Activated naive CD4-positive, alpha-beta T cell (primary cell): ENCODE measurements at places on chromosomes 2 and 18.

- DNase-seq: no peak
Observed at GRCh38 chr18:45386041-45386655, 229.1 kb upstream of the SLC14A2 start.

- DNase-seq: no peak
Observed at GRCh38 chr2:207153266-207153975, 12.3 kb downstream of the KLF7 start.

DNA sequence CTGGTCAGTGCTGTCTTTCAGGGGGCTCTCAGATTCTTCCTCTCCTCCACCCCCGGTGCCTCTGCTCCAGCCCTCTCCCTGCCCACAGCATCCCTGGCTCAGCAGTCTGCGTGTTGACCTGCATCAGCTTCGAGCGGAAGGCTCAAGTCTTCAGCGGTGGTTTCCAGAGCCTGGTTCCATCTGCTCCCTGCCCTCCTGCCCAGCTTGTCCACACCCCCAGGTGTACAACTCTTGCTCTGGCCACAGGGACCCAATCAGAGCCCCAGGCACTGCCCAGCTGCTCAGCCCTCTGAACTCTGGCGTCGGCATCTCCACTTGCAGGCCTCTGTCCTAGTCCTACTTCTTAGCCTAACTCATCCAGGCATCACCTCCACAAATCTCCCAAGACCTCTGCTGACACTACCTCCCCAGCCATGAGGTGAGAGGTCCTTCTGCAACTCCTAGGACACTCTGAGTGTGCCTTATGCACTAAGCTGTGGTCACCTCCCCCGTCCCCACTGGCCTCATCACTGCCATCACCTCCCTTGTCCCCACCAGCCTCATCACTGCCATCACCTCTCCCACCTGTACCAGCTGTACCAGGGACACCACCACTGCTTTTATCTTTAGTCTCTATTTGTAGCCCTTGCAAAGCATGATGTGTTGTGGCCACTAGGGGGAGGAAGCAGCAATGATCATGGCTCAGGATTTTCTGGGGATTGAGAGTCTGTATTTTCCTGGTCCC is 60.9 kb downstream of the EDAR start:
- no peak for DNase-seq

DNA sequence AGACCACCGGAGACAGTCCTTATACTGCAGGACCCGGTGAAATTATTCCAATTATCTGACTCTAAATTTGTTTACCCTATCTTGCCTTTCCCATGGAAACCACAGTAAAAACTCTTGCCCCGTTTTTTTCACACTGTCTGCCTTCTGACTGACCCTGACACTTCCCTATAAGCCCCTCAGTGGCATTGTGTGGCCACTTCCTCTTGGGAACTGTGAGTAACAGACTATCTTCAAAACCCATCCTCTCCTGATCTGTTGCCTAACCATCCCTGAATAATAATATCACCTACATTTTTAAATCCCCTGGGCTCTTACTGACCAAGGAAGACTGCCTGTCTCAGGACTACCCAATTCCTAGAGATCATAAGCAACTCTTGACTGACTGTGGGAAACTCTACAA is 42.6 kb upstream of the RNF152 start:
- DNase-seq: no peak

DNA sequence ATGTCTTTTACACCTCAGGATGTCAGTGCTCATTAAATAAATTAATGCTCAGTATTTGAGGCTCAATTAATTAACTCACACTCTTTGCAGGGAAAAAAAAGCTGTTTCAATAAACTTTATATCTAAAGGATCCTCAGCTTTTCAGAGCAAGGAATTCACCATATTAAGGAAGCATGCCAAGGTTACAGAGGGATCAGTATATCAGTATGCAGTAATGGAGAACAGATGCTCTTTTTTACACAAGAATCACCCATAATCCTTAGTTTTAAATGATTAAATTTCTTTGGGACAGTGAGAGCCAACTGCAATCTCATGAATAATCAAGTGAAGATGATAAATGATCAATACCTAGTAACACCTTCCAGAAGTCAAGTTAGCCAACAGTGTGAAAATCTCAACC is 14.9 kb upstream of the LCT start:
- DNase-seq: no peak

DNA sequence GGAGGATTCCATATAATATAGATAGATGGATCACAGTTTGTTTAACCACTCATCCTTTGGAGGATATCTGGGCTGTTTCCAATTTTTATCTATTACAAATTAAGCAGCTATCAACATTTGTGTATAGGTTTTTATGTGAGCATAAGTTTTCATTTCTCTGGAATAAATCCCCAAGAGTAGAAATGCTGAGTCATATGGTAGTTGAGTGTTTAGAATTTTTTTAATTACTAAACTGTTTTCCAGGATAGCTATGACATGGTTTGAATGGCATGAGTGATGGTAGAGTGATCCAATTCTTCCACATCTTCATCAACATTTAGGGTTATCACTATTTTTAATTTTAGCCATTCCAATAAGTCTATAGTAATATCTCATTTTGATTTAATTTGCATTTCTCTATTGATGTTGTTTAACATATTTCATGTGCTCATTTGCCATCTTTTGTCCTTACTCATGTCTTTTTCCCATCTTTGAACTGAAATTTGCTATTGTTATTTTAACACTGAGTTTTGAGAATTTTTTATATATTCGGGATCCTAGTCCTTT is 31.4 kb downstream of the ABCB11 start:
- DNase-seq: no peak

DNA sequence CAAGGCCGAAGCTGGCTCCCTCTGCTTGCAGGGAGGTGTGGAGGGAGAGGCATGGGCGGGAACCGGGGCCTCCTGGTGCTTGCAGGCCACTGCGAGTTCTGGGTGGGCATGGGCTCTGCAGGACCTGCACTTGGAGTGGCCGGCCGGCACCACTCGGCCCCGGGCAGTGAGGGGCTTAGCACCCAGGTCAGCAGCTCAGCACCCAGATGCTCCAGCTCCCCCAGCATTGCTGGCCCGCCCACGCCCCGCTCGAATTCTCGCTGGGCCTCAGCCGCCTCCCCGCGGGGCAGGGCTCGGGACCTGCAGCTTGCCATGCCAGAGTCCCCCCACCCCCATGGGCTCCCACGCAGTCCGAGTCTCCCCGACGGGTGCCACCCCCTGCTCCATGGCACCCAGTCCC is 176.2 kb upstream of the FAM98A start:
- no peak for DNase-seq
